ENCODE measurements at places on chromosomes 5 and 9.

GRCh38 chr5:151154931-151155774 is 2.4 kb downstream of the ANXA6 start:
- no peak for DNase-seq

DNA sequence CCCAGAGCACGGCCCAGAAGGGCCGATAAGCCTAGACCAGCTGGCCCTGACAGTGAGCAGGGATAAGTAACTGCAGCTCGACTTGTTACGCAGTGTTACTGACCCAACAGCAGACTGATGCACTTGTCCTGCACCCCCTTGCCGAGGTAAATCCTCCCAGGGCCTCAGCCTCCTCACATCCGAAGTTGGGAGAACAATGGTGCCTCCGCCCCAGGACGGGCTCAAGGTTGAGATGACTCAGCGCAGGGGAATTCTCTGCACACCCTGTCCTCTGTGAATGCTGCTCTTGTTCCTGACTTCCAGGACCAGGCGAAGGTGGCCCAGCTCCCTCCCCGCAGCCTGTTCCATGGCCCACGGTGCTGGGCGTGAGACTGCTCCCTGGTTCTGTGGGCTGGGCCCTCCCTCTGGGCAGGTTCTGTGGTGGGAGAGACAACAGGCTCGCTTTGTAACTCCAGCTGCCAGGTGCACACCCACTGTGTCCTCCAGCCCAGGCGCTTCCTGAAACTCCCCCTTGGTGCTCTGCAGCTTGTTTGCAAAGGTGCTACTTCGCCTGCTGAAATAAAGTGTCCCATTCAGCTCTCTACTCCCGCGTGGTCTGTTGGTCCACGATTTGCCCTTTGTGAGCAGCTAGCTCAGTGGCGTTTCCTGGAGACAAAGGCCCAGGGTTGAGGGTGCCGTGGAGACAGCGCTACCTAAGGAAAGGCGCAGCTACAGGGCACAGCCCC is 40.1 kb upstream of the SLC6A19 start:
- DNase-seq: no peak

- DNase-seq: no peak
Measured at GRCh38 chr5:95027151-95027721, 257.7 kb downstream of the MCTP1 start.

DNA sequence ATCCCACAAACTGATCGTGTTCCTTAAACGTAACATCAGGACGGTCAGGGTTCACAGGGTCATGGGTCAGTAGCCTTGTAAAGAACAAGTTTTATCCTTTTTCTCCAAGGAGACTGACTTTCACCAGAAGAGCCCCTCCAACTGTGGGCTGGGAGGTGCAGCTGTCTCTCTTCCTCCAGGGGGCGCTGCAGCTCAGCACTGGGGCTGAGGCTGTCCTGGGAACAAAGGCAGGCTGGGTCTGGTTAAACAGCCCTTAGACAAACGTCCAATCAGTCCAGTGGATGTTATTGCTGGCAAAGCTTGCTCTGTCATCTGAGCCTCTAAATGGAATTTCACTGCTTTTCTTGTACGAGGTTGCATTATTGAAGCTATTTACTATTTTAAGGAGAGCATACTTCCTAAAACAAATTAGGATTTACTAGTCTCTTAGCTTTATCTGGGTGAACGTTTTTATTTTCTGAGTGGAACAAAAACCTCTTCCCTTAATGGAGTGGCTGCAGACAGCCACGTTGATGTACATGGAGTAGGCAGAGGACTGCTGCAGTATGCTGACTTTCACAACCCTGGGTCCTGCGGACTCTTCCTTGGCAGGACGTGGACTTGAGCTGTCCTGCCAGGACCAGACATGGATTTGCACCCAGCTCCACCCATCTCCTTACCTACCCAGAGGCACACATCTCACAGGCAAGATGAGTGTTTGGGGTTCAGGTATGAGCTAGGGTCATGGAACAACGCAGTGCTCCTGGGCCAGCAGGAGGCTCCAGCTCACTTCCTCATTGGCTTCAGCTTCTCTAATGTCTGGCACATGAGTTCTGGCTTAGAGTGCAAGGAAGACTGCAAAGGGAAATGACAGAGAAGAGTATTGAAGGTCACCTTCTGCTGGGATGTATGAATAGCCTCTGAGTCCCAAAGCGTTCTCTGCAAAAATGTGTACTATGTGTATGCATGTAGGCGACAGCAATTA is 7.8 kb downstream of the EXOSC2 start:
- no peak for DNase-seq

DNA sequence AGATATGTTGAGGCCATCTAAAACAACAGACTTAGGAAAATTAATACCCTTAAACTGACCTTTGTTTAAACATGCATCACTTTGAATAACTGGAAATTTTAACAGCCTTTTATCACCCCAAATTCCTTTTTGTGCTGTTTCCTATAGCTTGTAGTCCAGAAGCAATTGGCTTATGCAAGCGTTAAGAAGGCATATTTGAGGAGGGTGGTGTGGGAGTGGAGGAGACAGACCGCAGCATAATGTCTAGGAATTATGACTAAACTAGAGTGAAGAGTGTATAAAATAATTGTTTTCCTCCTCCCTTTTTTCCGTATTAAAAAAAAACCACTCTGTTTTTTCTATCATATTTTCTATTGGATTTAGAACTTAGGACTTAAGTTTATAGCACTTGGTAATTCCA is 51.8 kb upstream of the MPDZ start:
- no peak for DNase-seq

DNA sequence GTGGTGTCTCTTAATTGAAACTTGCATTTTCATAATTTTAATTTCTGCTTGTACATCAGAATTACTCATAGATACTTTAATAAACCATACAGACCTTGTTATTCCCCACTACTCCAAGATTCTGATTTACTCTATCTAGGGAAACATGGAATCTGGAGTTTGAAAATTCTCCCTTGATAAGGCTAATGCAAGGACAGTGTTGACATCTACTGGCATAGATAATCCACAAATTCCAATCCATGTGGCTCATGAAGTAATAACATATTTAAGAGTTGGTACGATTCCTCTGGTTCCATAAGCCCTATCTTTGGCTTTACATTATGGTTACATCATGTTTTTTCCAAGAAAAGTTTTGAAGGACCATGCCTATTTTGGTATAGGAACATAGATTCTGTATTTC is 759.2 kb downstream of the TLR4 start:
- DNase-seq: no peak

GRCh38 chr9:114779352-114779845 is 26.4 kb downstream of the TNFSF15 start:
- DNase-seq: peak; percentile 13

DNA sequence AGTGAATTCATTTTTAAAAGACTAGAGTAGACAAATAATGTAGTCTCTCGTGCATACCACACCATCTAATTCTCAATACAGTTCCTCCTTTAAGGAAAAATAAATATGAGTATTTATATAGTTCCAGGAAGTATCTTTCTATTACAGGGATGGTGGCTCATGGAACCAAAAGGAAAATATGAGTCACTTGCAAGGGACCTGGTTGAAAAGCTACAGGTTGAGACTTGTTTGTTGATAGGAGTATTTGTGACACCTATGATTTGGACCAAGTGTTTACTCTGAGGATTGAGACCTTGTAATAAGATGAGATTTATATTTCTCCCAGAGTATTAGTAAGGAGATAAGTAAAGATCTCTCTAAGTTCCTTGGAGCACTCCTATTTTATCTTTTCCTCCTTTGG is 67.4 kb downstream of the CDO1 start:
- DNase-seq: no peak

DNA sequence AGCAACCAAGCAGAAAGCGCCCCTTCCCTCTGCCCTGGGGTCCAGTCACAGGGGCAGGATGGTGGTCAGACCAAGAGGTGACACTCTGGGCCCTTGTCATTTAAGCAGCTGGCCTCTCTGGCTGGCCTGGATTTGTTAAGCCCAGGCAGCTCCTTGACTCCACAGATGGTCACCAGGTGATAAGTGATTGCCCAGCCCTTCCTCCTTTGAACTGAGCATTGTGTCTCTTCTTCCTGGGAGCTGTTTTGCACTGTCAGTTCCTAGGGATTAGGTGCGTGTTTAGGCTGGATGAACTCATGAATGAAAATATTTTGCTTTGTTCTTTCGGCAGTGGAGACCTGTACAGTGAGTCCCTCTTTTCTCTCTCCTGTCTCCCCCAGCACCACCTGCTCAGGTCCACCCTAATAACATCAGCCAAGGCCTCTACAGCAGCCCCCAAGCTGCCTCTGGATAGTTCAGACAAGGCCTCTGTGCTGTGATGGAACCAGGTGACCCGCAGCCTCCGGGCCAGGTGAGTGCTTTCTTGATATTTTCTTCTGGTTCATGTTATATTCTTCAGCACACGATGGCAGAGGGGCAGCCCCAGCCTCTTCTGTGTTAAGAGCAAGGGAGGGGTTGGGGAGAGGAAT is 139.7 kb upstream of the PITX1 start:
- DNase-seq: no peak

- DNase-seq: no peak
Measured at GRCh38 chr9:127216210-127216887, 48.2 kb upstream of the GARNL3 start.

- DNase-seq: no peak
Measured at GRCh38 chr5:45417285-45417998, 278.7 kb downstream of the HCN1 start.

DNA sequence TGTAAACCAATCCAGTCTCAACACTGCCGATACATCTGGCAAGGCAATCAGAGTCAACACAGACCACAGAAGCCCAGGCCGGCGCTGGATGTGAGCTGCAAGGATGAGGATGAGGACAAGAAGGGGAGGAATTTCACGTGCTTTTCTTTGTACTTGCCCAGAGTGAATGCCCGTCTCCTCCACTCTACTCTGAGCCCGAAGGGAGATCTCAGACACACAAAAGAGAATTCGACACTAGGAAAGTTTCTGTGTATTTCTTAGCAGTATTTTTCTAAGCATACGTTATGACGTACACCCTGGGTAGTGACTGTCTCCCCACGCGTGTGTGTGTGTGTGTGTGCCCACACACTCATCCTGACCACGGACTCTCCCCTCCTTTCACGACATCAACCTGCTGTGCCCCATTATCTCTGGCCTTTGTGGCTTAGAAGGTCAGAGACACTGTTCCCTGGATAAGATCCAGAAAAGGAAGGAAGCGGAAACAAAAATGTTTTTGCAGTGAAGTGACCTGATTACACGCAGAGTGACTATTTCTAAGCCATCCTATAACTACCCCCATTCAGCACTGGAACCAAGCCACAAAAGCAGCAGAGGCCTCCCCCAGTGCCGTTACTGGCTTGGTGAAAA is 227.3 kb upstream of the DAPK1 start:
- DNase-seq: no peak

GRCh38 chr5:172035049-172035448 is 28.6 kb upstream of the FBXW11 start:
- DNase-seq: no peak

- DNase-seq: no peak
Measured at GRCh38 chr5:77131361-77131760, 44.3 kb upstream of the ZBED3 start.

- DNase-seq: no peak
Measured at GRCh38 chr5:167361795-167362194, 929.6 kb upstream of the WWC1 start.

DNA sequence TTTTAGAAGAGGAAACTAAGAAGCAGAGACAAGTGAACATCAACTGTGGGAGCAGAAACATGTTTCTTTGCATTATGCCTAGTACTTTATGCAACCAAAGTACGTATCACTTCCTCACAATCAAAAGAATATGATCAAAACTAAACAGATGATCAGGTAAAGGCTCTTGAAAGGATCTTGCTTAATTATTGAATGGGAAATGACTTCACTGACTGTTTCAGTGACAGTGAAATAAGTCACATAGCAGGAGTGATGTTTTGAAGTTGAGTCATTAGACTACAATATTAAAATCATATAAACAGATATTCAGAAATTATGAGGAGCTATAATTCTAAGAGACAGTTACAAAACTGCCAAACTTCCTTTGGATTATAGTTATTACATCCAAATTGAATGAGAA is 527.3 kb downstream of the MTRR start:
- no peak for DNase-seq

DNA sequence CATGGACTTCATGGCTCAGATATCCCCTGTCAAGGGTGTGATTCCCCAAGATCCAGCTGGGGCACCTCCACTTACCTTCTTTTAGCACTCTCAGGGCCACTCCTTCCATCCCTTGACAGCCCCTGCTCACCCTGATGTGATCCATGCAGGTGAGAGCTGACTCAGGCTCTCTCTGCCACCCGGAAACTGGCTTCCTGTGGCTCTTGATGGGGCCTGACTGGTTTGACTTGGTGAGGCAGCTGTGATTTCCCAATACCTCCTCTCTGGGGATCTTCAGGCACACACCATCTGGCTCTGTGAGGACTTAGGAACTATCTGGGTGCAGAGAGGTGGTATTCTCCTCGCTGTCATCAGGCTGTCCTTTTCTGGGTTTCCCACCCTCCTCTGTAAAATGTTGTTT is 7.9 kb upstream of the FAT2 start:
- no peak for DNase-seq

DNA sequence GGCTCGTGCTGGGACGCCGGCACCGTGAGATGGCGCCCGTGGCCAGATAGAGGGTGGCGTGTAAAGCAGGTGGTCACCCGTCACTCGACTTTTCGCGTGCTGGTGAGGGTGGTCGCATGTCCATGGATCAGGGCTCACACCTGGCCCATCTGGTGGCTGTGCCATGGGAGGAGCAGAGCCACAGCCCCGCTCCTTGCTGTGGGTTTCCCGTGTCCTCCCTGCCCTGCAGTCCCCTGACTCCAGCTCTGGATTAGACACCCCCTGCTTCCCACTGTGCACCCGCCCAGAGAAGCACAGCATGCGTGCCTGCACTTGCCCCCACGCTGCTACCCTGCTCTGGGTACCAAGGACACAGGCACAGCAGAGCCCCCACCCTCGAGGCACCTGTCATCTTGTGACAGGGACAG is 1.8 kb upstream of the TMEM250 start:
- DNase-seq: no peak
